Frontal cortex (tissue), 4 donors: ENCODE measurements at places on chromosomes 16 and 17.
A peak's percentile ranks its signal among the peaks of the same experiment; 100 is the strongest.

DNA sequence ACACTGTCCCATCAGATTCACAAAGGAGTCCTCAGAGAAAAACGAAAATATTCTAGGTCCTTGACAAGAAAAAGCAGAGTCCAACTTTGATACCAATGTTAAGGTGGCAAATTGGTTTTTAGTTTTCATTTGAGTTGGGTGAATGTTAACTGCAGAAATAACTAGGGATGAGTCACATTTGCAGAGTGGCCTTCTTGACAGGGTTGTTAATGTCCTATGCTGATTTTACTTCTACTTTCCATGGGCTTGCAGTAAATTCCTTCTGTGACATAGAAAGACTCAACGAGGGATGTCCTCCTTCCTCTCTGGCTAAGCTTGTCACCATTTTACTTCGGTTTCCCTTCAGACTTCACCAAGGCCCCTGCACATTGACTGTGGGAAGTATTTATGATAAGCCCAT is 47.2 kb upstream of the ICAM2 start:
- DNase-seq, result no peak

DNA sequence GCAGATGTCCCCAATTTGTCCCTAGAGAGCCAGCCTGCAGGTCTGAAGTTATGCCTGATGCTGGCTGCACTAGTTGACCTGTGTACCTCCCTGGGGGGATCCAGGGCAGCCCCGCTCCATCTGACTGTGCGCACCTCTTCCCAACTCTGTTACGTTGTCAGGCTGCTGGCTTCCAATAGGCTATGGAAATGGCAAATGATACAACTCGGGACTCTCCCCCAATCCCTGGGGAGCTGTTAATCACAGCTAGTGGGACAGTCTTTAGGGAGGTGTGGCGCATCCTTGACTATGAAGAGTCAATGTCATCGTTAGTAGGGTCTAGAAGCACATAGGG is 30.1 kb downstream of the GPRC5B start:
- DNase-seq, result no peak

DNA sequence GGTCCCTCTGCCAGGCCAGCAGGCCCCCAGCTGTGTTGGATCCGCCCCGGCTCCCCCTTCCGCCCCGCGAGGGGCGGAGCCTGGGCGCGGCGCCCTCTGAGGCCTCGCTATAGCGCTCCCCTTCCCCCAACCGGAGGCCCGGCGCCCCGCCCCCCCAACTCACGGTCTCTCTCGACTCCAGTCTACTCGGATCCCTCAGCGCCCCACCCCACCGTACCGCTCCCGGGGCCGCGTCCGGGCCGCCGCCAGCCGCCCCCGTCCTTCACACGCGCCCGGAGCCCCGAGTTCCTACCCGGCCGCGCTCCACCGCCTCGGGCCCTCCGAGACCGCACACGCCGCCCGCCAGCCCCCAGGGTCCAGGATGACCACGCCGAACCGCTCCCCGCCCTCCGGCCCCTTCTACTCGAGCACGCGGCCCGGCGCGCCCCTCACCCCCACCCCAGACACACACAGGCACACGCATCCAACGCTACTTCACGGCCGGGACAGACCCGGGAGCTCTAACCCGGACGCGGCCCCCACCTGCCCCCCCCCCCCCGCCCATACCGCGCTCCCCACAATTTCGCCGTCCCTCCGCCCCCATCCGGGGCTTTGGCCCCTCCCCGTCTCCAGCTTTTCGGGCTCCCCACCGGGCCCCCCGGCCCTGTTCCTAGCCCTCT is 1.4 kb downstream of the PHF23 start:
- DNase-seq, result peak; percentile 76

DNA sequence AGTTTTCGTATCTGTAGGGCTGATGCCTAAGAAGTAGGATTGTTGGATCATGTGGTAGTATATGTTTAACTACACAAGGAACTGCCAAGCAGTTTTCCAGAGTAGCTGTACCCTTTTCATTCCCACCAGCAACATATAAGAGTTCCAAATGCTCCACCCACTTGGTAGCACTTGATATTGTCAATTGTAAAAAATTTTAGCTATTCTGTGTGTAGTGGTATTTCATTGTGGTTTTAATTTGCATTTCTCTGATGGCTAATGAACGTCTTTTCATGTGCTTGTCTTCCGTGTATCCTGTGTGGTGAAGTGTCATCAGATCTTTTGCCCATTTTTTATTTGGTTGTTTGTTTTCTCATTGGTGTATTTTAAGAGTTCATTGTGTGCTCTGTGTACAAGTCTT is 69.7 kb downstream of the TANC2 start:
- no peak for DNase-seq

- no peak for DNase-seq
Measured at GRCh38 chr16:64982581-64982980, 139.3 kb downstream of the CDH11 start.

GRCh38 chr17:39393736-39394135 is 7.7 kb downstream of the FBXL20 start:
- no peak for DNase-seq

- DNase-seq, result peak; percentile 23
Measured at GRCh38 chr16:26569793-26570192, 496.9 kb upstream of the C16orf82 start.

GRCh38 chr17:28725660-28726225 is 290 bp downstream of the TLCD1 start:
- DNase-seq, result no peak

- no peak for DNase-seq
Measured at GRCh38 chr16:85628645-85629044, 15.5 kb downstream of the GSE1 start.

DNA sequence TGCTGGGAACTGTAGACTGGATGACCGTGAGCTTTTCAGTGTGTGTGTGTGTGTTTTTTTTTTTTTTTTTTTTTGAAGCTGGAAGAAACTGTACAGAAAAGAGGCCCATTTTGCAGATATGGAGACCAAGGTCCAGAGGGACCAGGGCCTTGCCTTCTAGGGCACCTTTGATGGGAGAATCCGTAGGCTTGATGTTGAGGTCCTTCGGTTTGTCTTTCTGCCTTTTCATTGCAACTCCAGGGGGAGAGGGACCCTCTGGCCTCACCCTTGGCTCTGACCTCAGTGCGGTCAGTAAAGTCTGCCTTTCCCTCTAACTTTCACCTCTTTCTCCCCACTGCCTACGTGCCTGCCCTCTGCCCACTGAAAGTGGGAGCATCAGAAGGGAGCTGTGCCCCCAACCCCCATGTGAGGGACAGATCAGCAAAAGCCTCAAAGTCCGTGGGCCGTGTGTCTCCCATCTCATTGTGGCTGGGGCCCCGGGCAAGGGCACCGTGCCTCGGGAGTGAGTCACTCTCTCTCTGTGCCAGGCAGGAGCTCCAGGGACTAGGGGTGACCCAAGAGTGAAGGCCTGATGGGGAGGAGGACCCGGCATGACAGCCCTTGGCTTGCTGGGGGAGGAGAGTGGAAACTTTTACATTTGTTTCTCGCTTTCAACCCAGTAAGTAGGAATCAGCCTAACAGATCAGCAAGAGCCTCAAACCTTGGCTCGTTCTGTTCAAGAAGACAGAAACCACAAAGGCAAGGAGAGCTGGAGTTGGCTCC is 123.6 kb downstream of the CMIP start:
- peak; percentile 57 for DNase-seq

- no peak for DNase-seq
Measured at GRCh38 chr17:64448665-64449512, at the start of gene MILR1. Gene MILR1, plus strand, starts transcription at chr17:64449115. Its CDS starts 54 bp downstream, at chr17:64449169.

DNA sequence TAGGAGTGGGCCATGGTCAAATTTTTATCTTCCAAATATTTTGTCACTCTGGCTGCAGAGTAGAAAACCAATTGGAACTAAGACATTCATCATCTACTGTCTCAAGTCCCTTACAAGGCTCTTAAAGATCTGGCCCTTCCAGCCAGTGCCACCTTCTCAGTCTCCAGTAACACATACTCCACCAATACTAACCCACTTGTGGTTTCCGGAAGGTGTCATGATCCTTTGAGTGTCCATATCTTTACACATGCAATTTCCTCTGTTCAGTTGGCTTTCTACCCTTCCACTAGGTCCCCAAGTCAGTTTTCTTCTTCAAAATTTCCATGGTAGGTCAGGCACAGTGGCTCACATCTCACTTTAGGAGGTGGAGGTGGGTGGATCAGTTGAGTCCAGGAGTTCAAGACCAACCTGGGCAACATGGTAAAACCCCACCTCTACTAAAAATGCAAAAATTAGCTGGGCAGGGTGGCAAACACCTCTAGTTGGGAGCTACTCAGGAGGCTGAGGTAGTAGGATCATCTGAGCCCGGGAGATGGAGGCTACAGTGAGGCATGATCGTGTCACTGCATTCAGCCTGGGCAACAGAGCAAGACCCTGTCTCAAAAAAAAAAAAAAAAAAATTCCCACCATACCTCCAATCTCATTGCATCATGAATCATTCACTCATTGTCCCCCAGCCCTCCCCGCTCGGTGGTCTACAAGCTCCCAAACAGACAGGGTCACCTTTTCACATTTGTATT is 6.0 kb upstream of the GRB2 start:
- no peak for DNase-seq

DNA sequence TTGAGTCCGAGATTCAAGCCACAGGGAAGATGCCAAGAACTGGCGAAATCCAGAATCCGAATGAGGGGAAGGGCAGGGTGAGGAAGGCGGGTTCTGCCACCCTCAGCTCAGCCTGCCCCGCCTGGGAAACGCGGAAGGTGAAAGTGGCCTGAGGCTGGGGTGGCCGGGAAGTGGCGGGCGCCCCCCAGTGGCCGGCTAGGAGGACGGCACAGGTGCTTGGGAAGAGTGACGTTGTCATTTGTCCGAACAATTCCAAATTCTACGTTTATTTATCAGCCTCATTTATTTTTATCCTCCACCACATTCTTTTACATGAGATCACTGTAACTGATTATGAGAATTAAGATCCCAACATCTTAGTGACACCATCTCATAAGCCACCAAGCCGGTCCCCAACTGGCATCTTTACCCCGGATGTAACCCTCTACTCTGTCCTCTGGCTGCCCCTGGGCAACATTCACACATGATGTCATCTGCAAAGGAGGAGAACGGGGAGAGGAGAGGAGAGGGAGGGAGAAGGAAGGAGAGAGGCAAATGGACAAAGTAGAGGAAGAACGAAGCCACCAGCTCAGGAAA is 21.3 kb downstream of the SRCIN1 start:
- DNase-seq, result no peak

GRCh38 chr16:14307527-14308367 is 236.6 kb downstream of the MRTFB start:
- DNase-seq, result no peak

DNA sequence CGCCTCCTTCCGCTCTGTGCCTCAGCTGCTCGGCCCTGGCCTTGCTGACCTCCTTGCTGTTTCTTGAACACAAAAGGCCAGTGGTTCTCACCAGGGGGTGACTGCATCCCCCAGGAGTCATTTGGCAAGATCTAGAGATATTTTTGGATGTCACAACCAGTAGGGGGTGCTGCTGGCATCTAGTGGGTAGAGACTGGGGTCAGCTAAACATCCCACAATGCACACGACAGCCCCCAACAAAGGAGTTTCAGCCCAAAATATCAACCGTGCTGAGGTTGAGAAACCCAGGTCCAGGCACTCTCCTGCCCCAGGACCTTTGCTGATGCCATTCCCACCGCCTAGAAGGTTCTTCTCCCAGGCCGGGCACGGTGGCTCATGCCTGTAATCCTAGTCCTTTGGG is 39.7 kb downstream of the ABCC6 start:
- DNase-seq, result no peak

DNA sequence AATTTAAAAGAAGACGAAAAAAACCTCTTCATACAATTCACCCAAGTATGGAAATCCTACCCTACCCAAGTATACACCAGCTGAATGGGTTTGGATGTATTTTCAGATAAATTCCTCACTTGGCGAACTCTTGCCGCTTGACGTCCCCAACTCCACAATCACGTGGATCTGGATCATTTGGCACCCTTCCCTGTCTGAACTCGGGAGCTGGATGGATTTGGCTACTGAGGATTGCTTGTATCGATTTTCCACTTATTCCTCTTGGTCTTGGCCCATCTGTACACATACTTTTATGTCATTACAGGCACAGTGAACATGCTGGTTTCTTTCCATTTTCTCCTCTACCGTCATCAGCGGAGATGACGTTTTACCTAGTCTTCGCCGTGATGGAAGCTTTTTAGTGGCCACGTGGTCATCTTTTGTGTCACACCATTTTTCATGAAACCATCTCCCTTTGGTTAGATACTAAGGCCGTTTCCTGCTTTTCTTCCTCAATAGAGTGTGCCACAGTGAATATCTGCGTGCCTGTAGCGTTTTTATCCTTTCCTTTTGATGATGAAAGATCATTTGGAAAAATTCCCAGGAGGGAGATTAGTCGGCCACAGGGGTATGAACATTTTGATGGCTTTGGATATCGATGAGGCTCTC is 47.1 kb downstream of the CMIP start:
- DNase-seq, result no peak

DNA sequence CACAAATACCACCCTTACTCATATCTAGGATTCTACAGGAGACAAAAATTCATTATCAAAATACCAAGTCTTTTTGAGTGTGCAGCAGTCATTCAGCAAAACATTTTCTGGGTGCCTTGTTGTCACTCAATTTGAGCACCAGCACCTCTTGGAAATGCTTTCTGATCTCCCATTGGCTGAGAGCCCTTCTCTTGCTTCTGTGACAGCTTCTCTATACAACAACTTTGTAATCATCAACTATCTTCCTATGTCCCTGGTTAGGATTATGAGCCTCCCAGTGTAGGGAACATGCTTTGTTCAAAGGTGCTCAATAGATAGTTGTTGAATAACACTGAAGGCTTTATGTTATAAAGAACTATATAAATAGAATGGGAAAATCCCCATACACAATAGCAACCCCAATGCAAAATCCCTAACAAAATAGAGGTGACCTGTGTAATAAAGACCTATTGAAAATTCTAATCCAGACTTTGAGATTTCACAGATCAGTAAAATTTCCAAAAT is 10.3 kb upstream of the RAB11FIP4 start:
- no peak for DNase-seq
